ENCODE measurements at places on chromosomes 6 and 20. TPM values are rescaled to one million over a fixed set of nuclear protein-coding genes. Genes with fewer than 3 reads are reported as not detected.

- no peak for DNase-seq
Observed at GRCh38 chr20:31676609-31676989, 38.9 kb downstream of the COX4I2 start.

- peak; percentile 45 for DNase-seq
Observed at GRCh38 chr20:14334306-14334930, 3.0 kb downstream of the FLRT3 start.

Gene SYCP2L
- polyA plus RNA-seq, result not detected

GRCh38 chr20:5642155-5642981, 107.8 kb upstream of the SHLD1 start:
- DNase-seq, result no peak

- no peak for DNase-seq
Observed at GRCh38 chr6:51045548-51045947, 226.9 kb downstream of the TFAP2B start.

DNA sequence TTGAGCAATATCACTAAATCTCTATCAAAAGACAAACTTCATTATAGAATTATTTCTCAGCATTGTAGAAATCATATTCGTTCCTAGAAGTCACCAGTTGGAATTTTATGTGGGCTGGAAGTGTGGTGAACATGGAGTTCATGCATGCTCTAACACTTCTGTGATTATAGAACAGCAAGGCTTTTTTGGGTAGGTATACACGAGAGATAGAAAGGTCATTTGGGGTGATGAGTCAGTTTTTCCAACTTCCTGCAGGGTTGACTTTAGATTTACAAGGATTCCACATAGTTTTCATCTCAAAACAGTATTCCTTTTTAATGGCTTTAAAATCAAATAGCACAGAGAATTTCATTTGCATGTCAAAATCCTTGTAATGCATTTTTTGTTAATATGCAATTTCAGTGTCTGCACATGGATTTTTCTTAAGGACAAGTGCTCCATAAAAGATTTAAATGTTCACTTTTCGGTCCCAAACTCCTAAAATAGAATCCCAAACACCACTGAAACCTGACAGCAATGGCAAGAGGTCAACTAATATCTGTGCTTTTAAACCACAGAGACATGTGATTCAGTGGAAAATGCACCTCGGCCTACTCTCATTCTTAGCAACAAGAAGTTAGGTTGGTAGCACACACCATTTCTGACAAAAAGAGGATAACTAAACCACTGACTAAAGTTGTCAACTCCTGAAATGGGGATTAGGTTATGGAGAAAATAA, 211.0 kb downstream of the MOXD1 start:
- DNase-seq, result peak; percentile 75

- DNase-seq, result no peak
Observed at GRCh38 chr6:92180090-92180489, 1239.3 kb downstream of the EPHA7 start.

Gene CDK19
- polyA plus RNA-seq, result 6.0 TPM

Gene ENPP1
- 10.9 TPM for polyA plus RNA-seq

Gene SLC4A11
- 0.95 TPM for polyA plus RNA-seq

DNA sequence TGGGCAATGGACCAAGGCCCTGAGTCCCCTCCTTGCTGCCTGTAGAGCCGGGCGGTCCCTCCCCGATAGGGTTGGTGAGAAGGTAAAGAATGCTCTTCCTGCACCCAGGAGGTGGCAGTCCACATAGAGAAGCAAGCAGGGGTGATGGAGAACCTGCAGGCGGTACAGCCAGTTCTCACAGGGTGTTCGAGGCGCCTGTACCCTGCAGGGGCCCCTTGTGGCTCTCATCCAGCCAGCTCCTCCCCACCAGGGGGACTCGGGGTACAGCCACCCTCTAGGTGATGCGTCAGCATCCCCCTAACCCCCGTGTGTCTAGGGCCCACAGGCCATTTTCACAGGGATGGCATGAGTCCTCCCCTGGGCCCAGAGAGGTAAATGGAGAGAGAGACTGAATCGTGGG, 5.1 kb upstream of the COL9A3 start:
- DNase-seq, result no peak

Gene HCRTR2
- polyA plus RNA-seq, result not detected

Gene MUCL3
- polyA plus RNA-seq, result not detected

DNA sequence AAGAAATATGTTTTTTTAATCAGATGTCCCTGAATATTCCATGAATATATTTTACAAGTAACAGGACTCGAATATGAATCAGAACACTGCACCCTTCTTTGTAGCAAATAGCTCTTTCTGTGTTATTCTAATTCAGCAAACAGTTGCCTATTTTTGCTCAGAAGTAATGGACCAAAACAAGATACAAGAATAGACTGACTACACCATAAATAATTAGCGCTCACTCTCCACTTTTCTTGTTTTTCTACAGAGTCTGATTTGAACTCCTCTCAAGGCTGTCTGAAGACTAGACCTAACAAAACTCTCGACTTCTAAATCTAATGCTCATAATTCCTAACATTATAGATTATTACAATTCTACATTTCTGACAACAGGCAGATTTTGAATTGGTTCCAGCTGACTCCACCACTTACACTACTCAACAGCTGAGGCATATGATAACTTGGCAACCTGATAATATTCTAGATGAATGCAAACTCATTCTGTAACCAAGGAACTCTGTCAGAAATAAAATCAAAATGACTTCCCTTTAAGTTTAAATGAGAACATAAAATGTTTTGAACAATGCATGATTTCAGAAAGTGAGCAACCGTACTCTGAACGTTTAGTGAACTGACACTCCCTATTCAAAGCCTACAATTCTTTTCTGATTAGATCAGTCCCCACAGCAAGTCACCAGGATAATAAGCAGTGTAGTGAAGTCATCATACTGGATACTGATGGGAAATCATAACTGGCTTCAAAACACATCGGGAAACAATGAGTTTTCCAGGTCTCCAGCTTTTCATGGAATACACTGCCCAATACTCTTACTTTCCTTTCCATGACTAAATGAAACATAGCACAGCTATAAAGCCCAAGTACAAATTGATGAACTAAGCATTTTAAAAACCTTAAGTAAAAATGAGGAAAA, 114.2 kb upstream of the BEND6 start:
- DNase-seq, result peak; percentile 83

DNA sequence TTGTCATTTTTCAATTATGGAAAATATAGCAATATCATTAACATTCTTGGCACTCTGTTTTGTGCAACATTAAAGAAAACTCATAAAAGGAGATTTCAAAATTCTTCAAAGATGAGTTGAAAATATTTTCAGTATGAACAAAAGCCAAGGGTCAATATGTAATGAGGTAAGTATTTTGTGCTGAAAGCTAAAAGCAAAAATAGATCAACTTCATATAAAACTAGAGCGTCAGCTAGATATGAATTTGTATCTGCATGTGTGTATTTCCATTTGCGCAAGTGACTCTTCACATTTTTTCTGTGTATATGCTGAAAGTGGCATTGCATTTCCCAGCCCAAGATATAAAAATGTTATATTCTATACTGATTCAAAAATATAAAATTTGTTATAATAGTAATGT, 492.1 kb upstream of the EYS start:
- peak; percentile 6 for DNase-seq

Gene CASS4
- 29.6 TPM for polyA plus RNA-seq

Gene DYNLT2
- 0.44 TPM for polyA plus RNA-seq

DNA sequence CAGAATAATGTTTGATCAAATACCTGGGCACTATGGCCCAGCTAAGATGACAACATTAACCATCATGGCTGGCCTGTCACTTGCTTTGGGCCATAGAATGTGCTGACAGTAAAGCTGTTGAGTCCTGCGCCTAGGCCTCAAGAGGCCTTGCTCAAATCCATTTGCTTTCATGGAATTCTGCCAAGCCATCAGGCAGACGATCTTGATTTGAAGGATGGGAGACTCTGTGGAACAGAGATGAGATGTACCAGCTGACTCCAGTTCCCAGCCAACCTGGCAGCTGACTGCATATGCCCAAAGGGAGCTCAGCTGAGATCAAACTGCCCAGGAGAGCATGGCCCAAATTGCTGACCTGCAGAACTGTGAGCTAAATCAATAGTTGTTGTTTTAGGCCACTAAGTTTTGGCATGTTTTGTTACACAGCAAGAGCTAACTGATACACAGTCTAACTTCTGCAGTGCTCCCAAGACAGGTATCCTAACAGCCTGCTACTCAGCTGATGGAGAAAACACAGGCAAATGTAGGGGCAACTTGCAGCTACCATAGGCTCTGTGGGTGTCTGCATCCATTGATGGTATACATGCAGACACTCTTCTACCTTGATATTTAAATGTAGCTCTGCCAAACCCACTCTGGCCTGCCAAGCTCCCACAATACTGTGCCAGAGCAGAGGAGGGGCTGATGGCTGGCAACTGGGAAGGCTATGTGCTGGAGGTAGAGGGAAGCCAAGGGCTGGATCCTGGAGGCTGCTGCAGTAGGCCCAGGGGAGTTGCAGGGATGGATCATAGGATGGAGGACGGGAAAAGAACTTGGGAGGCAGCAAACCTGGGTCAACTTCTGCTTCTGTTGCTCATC, 55.2 kb upstream of the RNF24 start:
- no peak for DNase-seq

DNA sequence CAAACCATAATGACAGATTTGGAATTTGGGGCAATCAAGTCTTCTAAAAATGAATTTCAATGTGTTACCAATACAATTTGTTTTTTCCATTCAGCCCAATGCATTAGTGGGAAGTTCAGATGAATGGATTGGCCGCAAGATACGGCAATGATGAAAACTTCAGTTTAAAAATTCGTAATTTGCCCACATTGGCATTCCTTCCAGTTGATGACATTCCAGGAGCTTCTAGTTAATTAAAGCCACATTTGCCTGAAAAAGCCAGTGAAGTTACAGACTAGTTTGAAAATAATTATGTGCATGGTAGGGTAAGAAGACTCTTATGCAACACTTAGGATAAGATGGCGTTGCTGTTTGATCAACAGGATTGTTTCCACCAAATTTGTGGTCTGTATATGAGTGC, 46.2 kb downstream of the NHLRC1 start:
- no peak for DNase-seq

DNA sequence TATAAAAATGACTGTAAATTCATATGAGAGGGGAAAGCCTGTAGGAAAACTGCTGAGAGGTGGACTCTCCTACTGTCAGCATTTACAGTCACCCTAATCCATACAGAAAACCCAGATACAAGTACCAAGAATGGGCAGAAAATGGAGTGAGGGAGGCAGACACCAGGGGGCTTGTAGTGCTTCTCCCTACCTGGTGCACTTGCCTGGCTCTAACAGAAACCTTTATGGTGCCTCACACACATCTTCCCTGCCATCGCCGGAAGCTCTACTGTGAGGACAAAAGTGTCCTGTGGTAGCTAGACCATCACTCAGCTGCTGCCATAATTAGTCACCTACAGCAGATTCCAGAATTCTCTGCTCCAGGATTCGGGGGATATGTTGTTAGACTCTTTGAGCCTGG, 441.3 kb downstream of the TFAP2B start:
- no peak for DNase-seq

- DNase-seq, result no peak
Observed at GRCh38 chr6:166323395-166323794, 15.2 kb upstream of the PRR18 start.

All from IMR-90 (cell line).